ENCODE measurements at places on chromosomes 7 and 10.

DNA sequence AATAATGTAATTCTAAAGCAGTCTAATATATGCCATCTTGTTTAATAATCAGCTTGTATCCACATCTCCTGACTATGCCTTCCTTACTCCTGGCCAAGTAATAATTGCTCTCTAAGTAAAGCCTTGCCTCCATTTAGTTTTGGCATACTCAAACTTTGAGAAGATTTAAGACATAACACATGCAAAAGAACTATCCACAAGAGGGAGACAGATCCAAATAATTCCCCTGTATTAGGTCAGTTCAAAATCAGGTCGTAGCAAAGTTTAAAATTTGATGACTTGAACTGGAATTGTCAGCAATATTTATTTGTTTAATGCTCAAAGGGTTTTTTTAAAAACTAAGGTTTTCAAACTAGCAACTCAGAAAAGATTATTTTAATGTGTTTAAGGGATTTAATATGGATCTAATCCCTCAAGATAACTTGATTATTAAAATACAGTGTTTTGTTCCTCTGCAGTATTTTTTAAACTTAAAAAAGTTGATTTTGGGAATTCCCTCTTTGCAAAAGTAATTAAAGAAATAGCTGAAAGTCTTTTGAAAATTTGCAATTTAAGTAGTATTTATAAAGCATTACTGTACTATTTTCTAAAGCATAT is 95.3 kb downstream of the HDAC9 start:
- DNase-seq = peak; percentile 24

DNA sequence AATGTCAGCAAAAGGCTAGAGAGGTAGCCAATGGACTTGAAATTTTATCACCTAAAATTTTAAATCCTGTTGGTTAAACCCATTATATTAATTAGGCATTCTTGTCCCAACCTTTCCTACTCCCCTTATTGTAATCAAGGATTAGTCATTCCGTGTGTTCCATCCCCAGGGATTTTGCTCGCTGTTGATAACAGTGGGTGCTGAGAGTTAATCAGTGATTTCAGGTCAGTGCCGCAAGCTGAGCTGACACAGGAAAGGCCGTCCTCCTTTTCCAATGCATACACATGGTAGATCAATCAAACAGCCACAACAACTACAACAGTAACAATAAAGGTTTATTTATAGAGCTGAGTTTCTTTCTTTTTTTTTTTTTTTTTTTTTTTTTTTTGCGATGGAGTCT is 271.4 kb downstream of the ACTR3B start:
- DNase-seq = no peak

- peak; percentile 86 for DNase-seq
Observed at GRCh38 chr7:119175911-119176627, 951.6 kb downstream of the ANKRD7 start.

- DNase-seq = no peak
Observed at GRCh38 chr7:17660116-17660515, 280.2 kb downstream of the SNX13 start.

DNA sequence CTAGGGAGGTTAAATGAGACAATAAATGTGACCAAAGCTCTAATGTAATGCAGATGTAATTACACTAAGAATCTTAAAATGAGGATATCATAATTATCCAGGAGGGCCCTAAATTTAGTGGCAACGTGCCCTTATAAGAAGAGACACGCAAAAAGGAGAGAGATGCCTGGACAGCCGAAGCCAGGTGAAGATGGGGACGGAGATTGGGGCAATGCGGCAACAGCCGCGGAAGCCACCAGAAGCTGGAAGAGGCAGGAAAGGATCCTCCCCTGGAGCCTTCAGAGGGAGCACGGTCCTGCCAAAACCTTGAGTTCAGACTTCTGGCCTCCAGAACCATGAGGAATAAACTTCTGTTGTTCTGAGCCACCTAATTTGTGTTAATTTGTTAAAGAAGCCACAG is 25.3 kb upstream of the C10orf71 start:
- DNase-seq = no peak

- DNase-seq = no peak
Observed at GRCh38 chr10:28328346-28328745, 25.5 kb upstream of the MPP7 start.

DNA sequence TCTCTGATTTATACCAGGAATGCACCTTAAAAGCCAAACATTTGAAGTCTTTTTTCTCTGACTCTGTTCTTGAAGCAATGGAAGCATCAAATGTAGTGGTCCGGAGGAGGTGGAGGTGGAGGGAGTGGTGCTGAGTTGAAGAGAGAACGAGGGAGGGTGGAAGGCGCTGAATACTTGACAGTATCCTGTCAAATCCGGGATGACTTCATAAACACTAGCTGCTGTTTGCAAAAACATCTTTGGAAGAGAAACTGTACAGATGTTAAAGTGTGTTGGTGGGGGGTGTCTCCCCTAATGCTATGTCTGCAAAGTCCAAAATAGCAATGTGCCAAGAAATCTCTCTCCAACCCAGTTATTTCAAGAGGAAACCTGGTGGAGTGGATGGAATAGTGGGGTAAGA is 328.5 kb upstream of the AUTS2 start:
- DNase-seq = no peak

DNA sequence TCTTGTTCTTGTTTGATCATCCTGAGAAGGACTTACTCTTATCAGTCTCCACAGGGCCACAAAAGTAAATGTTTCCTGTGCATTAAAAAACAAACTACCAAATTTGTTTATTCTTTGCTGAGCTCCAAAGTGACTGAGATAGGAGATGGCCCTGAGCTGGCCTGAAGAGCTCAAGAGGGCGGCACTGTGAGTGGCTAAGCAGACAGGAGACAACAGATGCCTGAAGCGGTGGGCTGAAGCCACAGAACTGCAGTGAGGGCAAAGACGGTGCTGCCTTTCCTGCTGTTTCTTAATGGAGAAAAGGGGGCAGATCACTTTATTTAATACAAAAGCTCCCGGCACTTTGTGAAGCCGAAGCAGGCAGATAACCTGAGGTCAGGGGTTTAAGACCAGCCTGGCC is 379.6 kb downstream of the ARL4A start:
- DNase-seq = no peak

DNA sequence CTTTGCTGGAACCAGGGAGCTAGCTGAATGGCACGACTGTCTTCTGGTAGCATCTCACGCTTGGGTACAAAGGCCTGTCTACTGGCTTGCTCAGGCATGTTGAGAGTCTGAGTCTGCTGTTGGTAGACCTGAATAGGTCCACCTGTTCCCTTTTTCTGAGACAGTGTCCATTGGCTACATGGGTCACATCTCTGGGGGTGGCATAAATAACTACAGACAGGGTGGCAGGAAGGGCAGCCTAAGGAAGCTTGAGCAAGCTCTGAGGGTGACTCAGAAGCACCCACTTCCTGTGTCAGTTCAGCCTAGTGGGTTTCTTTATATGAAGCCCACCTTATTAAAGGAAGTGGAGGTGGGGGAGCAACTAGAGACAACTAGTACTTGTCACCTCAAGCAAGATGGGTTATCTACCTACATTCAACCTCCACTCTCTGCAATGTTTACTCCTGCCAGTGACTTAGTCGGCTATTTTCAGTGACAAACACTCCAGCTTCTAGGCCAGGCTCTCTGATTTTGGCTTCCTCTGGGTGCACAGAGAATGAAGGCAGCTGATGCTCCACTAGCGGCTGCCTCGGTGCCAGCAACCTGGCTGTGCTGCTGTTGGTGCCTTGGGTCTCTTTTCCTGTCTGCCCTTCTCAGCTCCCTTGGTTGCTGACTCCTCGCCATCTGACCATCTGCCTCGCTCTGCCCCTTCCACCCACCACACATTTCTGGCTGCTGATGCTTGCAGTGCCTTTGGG is 5.7 kb upstream of the ZYX start:
- DNase-seq = no peak

- no peak for DNase-seq
Observed at GRCh38 chr10:30027057-30028005, 32.1 kb downstream of the JCAD start.

DNA sequence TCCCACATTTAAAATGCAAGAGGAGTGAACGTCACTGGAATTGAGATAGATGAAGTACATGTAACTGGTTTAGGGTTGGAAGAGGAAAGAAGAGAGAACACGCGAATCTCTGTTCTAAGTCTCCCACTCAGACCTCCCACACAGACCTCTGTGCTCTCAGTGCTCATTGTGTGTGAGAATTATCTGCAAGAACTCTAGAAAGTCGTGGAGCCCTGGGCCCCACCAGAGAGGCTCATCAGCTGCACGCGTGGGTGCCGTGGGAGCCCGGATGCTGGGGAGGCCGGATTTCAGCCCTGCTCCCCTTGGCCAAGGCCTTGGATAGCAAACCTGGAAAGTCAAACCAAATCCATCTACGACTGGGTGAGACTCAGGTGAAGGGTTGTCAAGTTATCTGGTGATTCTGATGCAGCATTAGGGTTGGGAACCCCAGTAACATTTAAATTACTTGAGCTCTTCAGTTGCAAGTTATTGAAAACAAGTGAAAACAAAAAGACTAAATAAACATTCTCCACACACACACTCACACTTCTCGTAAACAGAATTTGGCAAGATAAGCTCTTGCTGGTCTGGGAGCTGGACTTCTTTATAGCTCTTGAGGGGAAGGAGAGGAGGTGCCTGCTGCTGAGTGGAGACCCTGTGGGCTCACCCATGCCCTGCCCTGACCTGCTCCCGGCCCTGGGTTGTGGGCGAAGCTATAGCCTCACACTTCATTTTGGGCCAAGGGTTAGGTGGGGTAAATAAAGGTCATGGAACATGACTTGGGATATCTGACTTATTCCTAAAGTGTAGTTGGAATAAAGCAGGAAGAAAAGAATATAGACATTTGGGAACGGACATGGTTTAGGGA is 250.3 kb downstream of the ADARB2 start:
- no peak for DNase-seq

DNA sequence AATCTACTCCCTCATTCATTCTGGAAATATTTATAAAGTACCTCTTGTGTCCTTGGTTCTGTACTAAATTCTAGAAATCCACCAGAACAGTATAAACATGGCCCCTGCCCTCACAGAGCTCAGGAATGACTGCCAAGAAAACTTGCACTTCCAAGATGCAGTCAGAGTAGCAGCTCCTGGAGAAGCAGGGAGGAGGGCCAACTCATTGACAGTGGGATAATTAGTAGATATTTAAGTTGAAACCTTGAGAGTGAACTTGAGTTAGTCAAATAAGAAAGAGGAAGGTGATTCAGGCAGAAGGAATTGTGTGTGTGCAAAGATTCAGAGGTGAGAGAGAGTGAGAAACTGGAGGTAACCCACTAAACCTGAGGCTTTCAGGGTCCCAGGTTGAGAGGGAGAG is 182.2 kb upstream of the INHBA start:
- no peak for DNase-seq

DNA sequence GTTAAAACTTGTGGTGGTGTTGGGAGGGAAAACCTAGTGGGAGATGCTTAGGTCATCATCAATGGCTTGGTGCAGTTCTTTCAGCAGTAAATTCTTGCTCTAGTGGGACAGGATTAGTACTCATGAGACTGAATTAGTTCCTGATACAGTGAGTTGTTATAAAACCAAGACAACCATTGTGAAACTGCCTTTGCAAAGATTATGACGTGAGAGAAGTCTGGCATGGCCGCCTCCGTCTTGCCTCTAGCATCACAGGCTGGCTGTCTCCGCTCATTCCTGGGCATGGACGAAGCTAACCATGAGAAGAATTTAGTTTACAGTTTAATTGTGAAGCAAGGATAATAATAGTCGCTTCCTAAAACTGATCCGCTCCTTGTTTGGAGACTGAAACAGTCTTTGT is 186.4 kb downstream of the KIF20B start:
- no peak for DNase-seq

DNA sequence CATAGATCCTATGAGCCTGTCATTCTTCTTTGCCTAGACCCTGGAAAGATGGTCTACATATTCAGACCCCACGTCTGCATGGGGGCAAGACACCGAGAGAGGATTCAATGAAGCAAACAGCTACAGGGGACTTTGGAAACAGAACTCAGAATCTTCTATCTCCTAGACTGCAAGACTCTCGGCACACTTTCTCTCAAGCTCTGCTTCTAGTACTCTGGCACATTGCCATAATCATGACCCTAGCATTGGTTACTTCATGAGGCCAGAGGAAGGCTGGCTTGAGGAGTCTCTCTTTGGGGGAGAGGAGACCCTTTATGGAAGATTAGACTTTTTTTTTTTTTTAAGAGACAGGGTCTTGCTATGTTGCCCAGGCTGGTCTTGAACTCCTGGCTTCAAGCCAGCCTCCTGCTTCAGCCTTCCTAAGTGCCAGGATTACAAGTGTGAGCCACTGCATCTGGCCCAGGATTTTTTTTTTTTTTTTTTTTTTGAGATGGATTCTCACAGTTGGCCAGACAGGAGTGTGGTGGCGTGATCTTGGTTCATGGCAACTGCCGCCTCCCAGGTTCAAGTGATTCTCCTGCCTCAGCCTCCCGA is 20.7 kb downstream of the CCDC3 start:
- DNase-seq = no peak

- DNase-seq = no peak
Observed at GRCh38 chr7:116691664-116692063, 19.7 kb downstream of the MET start.

GRCh38 chr7:44463169-44463808 is 27.2 kb downstream of the NUDCD3 start:
- no peak for DNase-seq

DNA sequence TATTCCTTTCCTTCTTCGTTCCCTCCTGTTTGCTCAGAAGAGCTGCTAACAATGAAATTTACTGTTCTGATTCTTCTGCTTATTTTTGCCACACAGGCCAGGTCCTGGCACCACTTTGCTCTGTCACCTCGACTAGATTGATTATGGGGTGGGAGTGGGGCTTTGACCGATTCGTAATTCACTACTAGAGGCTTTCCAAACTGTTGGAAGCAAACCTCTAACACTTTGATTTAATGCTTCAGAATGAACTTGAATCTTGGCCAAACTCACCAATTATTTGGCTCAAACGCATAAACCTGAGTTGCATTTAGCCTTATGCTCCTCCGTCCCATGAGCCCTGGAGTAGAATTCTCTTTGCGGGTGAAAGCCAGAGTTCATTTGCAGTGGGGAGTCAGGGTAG is 476.2 kb upstream of the FZD8 start:
- DNase-seq = no peak

DNA sequence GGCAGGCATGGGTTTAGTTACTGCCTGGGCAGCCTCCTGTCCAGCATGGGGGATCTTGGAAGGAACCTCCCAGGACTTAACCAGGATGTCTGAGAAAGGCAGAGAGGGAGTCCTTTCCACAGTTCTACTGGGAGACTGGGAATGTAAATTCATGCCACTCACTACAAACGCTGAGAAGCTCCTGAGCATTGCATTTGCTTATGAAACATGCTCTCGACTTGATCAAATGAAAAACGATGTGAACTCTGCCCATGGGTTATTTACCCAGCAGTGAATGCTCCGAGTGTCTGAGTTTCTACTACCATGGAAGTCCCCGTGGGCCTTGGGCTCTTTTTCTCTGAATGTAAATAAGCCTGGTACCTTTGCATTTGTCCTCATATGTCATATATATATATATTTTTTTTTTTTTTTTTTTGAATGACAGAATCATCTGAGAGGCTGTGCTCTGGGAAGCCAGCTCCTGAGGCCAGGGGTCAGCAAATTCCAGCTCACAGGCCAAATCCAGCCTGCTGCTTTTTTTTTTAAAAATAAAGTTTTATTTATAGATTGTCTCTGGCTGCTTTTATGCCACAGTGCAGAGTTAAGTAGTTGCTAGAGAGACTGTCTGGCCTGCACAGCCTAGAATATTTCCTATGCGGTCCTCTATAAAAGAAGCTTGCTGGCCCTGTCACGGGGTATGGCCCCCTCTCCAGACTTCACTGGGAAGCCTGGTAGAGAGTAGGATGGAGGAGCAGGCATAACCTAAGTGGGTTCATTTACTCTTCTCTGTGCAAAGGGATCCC is 21.4 kb upstream of the RAPGEF5 start:
- peak; percentile 96 for DNase-seq

- no peak for DNase-seq
Observed at GRCh38 chr10:35872671-35873070, 230.6 kb upstream of the FZD8 start.
